ENCODE measurements at places on chromosomes 4 and X. TPM values are rescaled to one million over a fixed set of nuclear protein-coding genes. Genes with fewer than 3 reads are reported as not detected.

Gene AKAP14
- total RNA-seq, result not detected

Gene CD99L2
- total RNA-seq, result 60.8 TPM

Gene PRDX4
- 273 TPM for total RNA-seq

Gene IQSEC2
- 45.6 TPM for total RNA-seq

Gene BTK
- total RNA-seq, result 0.11 TPM

Gene STBD1
- total RNA-seq, result 12.5 TPM

Gene NAA11
- total RNA-seq, result not detected

Gene PDCL2
- not detected for total RNA-seq

Gene IKBKG
- 45.9 TPM for total RNA-seq

Gene USP51
- 0.37 TPM for total RNA-seq

Gene PCDH7
- 0.17 TPM for total RNA-seq

Gene APLN
- total RNA-seq, result 0.77 TPM

Gene PAGE1
- total RNA-seq, result not detected

Gene LDB2
- total RNA-seq, result not detected

Gene LEF1
- 0.11 TPM for total RNA-seq

Gene IGBP1
- 66.1 TPM for total RNA-seq

Gene TDO2
- 0.55 TPM for total RNA-seq

Gene EVC2
- total RNA-seq, result 1.8 TPM

Gene TRPC3
- total RNA-seq, result 0.08 TPM

Gene TMEM31
- not detected for total RNA-seq

Gene NKX1-1
- 0.06 TPM for total RNA-seq

Gene EIF1AX
- total RNA-seq, result 106 TPM

Gene HS3ST1
- 0.98 TPM for total RNA-seq

Gene SERPINA7
- total RNA-seq, result not detected

Gene SMARCA5
- 27.1 TPM for total RNA-seq

Gene SPATA18
- total RNA-seq, result 4.5 TPM

Gene SMIM10L2A
- total RNA-seq, result 0.15 TPM

Gene TMPRSS11B
- total RNA-seq, result not detected

Gene HTT-AS
- not detected for total RNA-seq

Gene SCRG1
- total RNA-seq, result not detected

Gene UGT8
- 0.14 TPM for total RNA-seq

Gene HPGD
- total RNA-seq, result 83.9 TPM

Data from A549 treated with AZD2906 at 1 μM for 4 hours (cell line).